Mesothelial cell of epicardium (in vitro differentiated cells): ENCODE measurements at places on chromosomes 6 and 20.

GRCh38 chr6:154285826-154286225, 70.8 kb downstream of the IPCEF1 start:
- DNase-seq, result no peak
- no peaks in the 10 kb centered on the region for H3K27me3 ChIP-seq
- peak overlapping the region; percentile 55 for H3K27ac ChIP-seq
- no peak overlapping the region for H3K4me3 ChIP-seq
- peaks cover 4% of the 10 kb centered on the region for H3K36me3 ChIP-seq
- H3K4me1 ChIP-seq, result peaks cover 14% of the 10 kb centered on the region

DNA sequence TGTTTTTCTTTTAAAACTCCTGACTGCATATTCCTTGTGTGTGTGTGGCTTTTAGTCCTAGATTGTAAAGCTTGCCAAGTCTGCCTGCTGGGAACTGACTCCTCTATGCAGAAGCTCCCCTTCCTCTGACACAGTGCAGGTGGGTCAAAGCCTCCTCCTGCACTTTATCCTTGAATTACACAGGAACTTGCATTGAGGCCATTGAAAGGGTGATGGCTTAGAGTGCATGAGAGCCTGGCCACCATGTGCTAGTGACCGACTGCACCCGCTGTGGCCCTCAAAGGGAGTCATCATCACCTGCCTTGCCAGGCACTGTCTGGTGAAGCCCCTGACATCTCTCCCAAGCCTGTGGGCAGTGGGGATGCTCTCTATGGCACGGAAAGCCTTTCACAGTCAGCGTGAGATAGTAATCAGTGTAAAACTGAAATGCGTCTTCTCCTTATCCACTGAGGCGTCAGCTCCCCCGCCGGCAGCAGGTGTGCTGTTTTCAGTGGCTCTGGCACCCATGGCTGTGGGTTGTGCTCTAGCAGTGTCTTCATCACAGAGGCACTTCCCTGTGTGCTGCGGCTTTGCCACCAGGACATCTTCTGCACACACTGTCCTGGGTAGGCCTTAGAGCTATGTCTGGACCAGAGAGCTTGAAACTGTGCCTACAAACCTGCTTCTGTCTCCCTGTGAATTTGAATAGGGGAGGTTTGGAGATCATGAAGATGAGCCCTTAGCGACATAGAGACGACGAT, 87.9 kb downstream of the THBS2 start:
- DNase-seq, result no peak
- no peak overlapping the region for H3K27ac ChIP-seq
- peaks cover 8% of the 10 kb centered on the region for H3K4me1 ChIP-seq
- no peaks in the 10 kb centered on the region for H3K27me3 ChIP-seq
- H3K36me3 ChIP-seq, result no peaks in the 10 kb centered on the region

DNA sequence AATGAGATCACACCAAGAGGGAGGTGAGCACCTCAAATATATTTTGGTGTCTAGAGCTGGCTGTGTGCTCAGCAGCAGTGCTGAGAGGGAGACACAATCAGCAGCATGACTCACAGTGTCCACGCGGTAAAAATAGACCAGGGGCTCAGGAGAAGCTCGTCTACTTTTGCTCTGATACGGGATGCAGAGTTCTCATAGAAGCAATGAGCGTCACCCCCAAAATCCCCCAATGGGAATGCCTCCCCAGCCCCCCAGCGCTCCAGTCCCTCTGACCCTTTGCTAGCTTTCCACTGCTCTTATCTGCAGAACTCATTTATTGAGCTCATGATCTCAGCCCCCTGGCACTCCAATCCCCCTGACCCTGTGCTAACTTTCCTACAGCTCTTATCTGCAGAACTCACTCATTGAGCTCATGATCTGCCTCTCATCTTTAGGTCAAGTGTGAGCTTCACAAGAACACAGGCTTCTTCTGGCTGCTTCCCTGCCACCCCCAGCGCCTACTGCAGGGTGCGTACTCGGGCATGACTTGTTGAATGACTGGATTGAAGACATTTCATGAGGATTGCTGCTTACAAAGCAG, 34.0 kb downstream of the SYNDIG1 start:
- DNase-seq, result no peak
- peaks cover 27% of the 10 kb centered on the region for H3K4me1 ChIP-seq
- no peaks in the 10 kb centered on the region for H3K27me3 ChIP-seq

- H3K27me3 ChIP-seq, result peaks cover 45% of the 10 kb centered on the region
- H3K36me3 ChIP-seq, result peaks cover 3% of the 10 kb centered on the region
- no peak for DNase-seq
- peaks cover 20% of the 10 kb centered on the region for H3K4me1 ChIP-seq
- no peak overlapping the region for H3K4me3 ChIP-seq
These were observed 4.6 kb downstream of the THBS2 start for GRCh38 chr6:169249057-169249456.
